NCI-H69 (cell line): ENCODE measurements at places on chromosomes 2 and 18.

GRCh38 chr2:132651115-132652045 is 18.6 kb downstream of the LYPD1 start:
- peak; percentile 1 for DNase-seq

GRCh38 chr2:72350852-72351251 is 203.2 kb upstream of the CYP26B1 start:
- DNase-seq = no peak

- no peak for DNase-seq
These were observed 298.8 kb downstream of the TNS1 start for GRCh38 chr2:217703999-217704398.

- no peak for DNase-seq
These were observed 123.8 kb downstream of the KCTD1 start for GRCh38 chr18:26424428-26425147.

- DNase-seq = no peak
These were observed 82.0 kb upstream of the ITGB6 start for GRCh38 chr2:160282063-160282580.

GRCh38 chr2:68789603-68790002 is 55.0 kb downstream of the ARHGAP25 start:
- no peak for DNase-seq

DNA sequence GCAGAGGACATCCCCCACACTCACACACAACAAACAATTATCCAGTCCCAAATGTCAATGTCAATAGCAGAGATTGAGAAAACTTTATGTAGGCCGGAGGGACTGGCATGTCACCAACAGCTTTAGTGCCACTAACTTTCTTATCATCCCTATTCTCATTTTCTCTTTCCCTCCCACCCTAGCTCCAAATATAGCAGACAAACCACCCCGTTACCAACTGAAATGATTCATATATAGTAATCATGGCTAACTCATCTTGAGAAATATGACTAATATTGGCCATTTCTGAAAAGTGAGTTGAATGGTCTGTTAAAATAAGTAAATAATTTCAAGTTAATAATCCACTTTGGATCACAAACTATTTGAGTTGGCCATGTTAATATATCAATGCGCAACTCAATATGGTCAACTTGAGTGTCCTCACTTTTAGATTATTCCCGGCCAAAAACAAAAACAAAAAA is 242.1 kb upstream of the RND3 start:
- no peak for DNase-seq

DNA sequence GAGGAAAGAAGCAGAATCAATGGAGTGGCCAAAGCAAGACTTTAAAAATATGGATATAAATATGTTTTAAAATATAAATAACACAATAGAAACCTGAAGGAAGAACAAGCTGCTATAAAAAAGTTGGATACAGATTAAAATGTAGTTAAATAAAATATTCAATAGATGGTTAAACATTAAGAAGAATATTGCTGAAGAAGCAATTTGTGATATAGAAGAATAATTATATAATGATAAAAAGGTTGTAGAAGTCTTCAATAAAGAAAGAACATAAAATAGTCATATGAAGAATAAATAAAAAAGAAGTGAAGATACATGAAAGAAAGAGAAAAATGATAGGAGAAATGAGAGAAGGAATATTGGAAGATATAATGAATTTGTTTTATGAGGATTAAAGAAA is 392.0 kb downstream of the DSC3 start:
- no peak for DNase-seq

- DNase-seq = no peak
These were observed 7.8 kb upstream of the TRABD2A start for GRCh38 chr2:84888401-84889276.

DNA sequence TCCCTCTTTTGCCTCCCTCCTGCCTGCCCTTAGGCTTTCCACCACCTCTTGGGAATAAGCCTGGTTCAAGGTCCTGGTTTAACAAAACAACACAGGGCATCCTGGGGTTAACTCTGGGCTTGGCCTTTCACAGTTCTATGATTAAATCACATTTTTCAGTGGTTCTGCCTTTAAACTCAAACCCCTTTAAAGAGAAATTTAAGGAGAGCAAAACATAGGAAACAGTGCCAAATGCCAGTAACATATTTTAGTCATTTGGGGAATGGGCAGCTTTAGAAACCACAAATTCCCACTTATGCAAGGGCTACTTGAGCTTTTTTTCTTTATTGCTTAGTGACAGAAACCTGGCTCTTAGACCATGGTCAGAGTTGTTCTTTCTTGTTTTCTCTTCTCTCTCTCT is 112.2 kb upstream of the FZD5 start:
- no peak for DNase-seq

GRCh38 chr2:191117341-191117740 is 33.5 kb downstream of the STAT4 start:
- DNase-seq = no peak

DNA sequence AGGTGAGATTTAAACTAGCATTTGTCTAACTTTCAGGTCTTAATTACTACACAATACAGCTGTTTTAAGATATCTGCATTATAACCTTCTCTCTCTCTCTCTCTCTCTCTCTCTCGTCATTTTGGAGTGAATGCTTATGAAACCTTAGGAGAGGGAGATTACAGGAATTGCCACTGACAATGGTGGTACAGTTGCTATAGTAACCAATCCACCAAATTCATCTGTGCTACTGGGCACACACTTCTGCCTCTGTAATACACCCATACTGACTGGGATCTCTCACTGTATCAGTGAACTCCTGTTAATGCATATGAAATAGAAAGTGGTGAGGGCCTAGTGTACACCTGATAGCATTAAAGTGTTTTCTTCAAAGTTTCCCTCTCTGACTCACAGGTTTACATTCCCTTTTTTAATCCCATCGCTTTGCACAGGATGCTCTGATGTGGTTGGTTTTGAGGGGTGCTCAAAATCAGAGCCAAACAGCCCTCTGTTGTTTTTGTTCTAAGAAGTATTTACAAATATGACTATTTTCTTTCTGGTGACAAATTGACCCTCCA is 13.1 kb downstream of the KLHL14 start:
- peak; percentile 41 for DNase-seq

- no peak for DNase-seq
These were observed 407.8 kb upstream of the CDH2 start for GRCh38 chr18:28584731-28585130.

GRCh38 chr2:240532031-240532775 is 25.6 kb downstream of the ANKMY1 start:
- no peak for DNase-seq

DNA sequence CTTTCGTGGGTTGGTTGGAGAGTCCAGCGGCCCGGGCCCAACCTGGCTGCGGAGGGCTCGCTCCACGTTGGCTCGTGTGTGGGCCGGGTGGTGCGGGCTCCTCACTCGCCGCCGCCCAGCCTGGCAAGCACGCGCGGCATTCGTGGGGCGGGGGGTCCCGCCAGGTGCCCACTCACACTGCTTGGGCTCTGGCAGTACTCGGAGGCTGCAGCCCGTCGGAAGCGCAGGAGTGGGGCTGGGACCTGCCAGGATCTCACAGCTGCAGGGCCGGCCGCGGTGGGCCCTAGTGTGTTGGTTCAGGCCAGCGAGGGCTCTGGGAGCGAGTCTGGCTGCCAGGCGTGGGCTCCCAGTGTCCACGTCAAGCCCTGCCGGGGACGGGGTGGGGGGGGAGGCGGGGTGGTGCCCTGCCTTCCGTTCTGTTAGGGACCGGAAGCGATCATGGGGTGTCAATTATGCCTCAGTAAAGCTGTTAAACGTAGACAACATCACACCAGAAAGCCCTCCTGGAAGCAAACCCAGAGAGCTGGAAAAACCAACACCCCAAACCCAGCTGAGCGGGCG is 1.0 kb upstream of the HS6ST1 start:
- no peak for DNase-seq

DNA sequence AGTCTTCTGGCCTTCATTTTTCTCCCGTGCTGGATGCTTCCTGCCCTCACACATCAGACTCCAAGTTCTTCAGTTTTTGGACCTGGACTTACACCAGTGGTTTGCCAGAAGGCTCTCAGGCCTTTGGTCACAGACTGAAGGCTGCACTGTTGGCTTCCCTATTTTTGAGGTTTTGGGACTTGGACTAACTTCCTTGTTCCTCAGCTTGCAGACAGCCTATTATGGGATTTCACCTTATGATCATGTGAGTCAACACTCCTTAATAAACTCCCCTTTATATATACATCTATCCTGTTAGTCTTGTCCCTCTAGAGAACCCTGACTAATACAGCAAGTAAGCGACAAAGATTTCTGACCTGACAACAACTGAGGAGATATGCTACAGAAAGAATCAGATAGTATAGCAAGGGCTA is 7.2 kb downstream of the CDC42EP3 start:
- no peak for DNase-seq

GRCh38 chr2:105393373-105394055 is 5.3 kb downstream of the FHL2 start:
- DNase-seq = no peak

- peak; percentile 67 for DNase-seq
These were observed 84.8 kb upstream of the XIRP2 start for GRCh38 chr2:166803373-166804000.

DNA sequence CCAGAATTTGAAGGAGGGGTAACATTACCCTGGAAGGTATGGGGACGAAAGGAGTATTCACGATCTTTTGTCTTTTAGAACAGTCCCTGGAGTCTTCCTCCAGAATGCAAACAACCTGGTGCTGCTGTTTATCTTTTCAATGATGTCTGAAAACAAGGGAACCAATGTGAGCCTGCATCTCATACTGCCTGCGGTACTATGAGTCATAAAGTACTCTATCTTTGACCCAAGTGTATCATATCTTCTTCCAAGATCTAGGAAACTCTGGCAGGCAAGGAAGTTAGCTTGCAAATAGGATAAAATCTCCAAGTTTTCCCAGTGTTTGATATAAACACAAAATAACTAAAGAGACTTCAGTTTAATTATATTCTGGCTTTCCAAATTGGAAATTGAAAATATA is 968.5 kb downstream of the LRP1B start:
- DNase-seq = peak; percentile 34

- no peak for DNase-seq
These were observed 3.6 kb downstream of the OTOF start for GRCh38 chr2:26474261-26474785.

DNA sequence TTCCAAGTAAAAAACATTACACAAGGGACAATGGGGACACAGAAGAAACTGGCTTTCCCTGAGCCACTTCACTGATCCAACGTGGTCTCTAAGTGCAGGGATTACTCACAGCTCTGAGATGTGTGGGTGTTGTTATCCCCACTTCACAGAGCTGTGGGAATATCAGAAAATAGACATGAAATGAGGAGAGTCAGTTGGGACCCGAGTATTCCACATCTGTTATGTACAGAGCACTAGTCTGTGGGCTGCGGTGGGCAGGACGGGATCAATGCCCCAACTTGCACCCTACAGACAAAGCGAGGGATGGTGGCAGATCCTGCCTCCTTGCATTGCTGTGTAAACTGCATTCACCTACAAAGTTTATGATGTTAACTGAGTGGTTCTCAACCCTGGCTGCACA is 11.7 kb downstream of the LAMA1 start:
- no peak for DNase-seq

GRCh38 chr2:36477746-36478145 is 120.2 kb downstream of the FEZ2 start:
- no peak for DNase-seq

DNA sequence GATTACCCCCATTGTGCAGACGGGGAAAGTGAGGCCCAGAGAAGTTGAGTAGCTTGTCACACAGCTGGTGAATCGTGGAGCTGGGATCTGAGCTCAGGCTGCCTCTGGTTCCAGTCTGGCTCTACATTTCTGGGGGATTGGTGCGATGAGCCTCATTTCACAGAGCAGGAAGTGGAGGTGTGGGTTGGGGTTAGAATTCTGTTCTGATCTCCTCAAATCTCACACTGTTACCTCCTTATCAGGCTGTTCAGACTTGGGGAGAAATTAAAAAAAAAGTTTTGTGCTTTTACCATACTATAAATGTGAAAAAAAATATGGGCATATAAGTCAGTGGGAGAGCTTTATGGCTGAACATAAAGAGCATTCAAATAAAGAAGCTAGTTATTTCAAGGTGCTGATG is 21.6 kb downstream of the SH3RF3 start:
- no peak for DNase-seq

DNA sequence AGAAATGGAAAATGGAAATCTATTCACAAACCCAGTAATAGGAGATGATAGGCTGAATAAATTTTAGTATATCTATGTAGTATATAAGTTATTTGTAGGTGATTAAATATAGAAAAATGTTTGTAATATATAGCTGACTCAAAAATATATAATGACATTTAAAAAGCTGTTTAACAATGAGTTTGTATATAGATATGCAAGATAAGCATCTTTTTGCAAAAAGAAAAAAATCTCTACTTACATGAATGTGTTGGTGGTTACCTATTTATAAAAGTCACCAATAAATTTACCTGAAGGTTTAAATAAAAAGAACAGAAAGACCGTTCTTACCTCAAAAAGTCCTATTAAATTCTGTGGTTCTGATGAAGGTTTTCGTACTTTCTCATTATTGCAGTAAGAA is 71.3 kb downstream of the LRPPRC start:
- no peak for DNase-seq

- peak; percentile 12 for DNase-seq
These were observed 29.0 kb downstream of the ZAP70 start for GRCh38 chr2:97742381-97742847.

- no peak for DNase-seq
These were observed 196.8 kb downstream of the EXOC6B start for GRCh38 chr2:72629062-72629461.
